ENCODE measurements at places on chromosomes 1 and 21.

- no peak for DNase-seq
Observed at GRCh38 chr1:224251741-224252146, 68.7 kb downstream of the DEGS1 start.

GRCh38 chr21:44896561-44897286, 23.2 kb upstream of the PTTG1IP start:
- DNase-seq = no peak

DNA sequence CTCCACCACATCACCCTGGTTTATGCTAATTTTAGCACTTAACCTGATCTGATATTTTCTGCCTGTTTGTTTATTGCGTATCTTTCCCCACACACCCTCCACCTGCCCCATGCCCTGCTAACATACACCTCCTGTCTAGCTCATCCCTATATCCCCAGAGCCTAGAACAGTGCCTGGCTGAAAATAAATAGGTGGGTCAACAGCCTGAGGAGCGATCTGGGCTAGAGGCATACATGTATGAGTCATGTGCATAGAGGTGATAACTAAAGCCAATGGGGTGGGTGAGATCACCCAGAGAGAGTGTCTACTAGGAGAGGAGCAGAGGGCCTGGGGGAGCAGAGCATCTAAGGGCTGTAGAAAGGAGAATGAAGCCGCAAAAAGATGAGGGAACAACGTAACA, 2.7 kb downstream of the HTR1D start:
- no peak for DNase-seq

DNA sequence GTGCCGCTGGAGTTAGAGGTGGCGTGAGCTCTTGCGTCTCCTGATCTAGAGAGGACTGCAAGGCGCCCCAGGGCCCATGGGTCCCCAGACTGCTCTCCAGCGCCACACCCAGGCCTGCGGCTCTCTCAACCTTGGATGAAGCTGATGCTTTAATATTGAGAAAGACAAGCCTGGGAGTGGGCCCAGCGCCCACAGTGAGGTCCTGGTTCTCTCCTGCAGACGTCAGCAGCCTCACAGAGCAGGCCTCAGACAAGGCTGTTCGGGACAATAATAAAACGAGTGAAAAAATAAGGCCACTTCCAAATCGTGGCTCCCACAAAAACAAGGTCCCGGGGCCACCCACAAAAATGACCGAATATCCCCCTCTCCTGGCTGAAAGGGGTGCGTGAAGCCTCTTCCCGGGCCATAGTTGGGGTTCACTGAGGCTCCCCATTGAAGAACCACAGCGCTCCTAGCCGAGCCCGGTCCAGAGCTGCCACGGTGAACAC, 6.0 kb upstream of the DNMT3L start:
- no peak for DNase-seq

- no peak for DNase-seq
Observed at GRCh38 chr1:7964476-7964875, 3.0 kb downstream of the PARK7 start.

- no peak for DNase-seq
Observed at GRCh38 chr1:77513839-77514763, 168.4 kb downstream of the ZZZ3 start.

DNA sequence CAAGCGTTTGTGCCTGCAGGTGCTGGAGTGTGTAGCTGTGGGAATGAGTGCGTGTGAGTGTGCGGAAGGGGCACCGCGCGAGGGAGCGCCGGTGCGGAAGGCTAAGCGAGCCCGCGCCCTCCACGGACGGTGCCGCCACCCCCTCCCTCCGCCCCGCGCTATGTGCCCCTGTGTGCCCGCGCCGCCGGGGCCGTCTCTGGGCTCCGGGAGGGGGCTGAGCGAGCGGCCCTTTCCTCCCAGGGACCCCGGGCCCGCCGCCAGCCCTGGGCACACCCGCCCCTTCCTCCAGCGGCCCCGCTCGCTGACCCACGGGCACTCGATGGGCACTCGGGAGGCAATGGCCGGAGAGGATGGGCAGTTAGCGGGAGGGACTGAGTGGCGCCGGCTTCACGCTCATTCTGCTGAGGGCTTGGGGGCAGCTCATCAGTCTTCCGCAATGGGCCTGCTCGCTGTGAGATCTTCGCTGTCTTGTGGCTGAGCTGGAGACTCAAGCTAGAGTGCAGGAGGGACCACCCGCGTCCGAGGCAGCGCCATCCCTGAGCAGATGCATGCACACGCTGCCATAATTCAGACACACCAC, 8.6 kb upstream of the ADGRB2 start:
- no peak for DNase-seq

GRCh38 chr1:180743868-180744267, 112.0 kb downstream of the XPR1 start:
- no peak for DNase-seq

DNA sequence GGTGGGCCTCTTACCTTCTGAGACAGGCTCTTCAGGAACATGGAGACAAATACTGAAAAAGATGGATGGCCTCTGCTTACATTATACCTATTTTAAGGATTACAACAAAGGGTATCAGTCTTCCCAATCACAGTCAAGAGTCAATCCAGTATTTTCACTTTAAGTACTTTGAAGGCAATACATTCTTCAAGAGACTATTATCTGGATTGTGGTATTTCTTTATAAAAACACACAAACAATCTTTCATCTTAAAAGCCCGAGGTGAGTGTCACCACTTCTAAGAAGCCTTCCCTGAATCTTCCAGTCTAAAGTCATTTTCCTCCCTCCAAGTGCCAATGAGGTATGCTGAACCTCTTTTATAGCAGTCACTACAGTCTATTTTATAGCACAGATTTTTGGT, 45.3 kb downstream of the WASF2 start:
- DNase-seq = no peak

GRCh38 chr1:69930396-69930795, 275.0 kb downstream of the LRRC40 start:
- no peak for DNase-seq

DNA sequence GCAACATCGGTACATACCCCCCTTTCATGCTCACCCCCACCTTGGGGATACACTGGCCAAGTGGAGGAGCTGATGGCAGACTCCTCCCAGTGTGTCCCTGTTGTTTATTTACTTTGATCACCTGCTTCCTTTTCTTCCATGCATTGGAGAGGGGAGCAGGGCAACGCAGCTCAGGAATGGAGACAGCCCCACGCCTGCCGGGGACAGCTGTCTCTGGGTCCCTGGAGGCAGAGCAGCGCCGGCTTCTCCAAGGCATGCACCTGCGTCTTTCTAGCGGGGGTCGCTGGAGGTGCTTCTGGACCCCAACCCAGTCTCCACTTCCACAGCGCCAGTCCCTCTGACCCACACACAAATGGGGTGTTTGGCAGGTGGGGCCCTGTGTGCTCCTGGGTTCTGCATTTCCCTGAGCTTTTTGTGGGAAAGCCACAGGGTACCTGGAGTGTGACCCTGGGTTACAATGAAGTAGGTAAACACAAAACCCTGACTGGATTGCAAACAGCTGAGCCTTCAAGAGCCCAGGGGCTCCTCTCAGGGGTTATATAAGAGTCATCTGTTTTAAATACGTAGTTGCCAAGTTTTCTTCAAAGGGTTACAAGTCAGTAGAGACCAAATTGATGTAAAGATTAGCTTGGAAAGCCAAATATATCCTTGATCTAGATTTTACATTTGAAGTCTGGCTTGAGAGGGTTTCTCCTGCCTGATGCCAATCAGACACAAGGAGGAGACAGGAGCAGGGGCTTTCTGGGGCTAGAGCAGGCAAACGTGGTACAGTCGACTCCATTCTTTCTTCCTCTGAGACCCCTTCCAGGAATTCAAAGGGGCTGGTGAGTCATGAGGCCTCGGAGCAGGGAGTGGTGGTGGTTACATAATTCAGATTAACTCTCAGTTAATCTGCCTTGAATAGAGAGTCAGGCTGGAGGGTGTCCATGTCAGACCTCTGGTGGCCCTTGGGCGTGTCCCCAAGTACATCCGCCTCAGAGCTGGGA, 4.5 kb downstream of the AJAP1 start:
- DNase-seq = peak; percentile 19

DNA sequence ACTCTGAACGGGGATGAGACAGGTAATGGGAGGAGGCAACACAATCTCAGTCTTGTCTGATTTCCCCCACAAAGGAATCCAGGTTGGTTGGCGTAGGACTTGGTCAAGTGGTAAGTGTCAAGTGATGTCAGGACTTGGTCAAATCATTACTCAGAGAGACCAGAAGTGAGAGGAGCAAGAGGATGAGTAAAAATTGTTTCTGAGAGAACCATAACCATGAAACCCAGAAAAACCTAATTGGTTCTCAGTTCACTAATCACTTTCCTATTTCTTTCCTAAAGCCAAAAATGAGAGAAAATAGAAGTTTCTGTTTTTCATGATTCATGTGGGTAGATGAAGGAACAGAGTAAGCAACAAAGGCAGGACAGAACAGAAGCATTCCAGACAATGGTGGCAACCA, 5.0 kb downstream of the PHC2 start:
- DNase-seq = no peak

- no peak for DNase-seq
Observed at GRCh38 chr1:156367383-156368156, 1.4 kb upstream of the RHBG start.

DNA sequence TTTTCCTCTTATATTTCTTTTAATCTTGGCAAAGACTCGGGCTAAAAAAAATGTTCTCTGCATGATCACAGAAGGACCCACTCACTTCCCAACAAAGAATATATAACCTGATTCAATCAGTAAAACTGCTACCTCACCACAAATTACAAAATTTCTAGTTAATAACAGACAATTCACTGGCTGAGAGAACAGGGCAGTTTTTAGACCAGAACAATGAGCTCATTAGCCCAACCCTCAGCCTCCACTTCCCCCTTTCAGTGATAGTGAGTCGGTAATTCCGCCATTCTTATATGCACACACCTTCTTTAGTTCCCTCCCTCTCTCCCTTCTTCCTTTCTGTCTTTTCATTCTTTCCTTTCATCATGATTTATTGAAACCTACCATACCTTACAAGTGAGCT, 8.9 kb downstream of the SIPA1L2 start:
- DNase-seq = no peak

GRCh38 chr1:45945426-45945825, 142.0 kb downstream of the MAST2 start:
- DNase-seq = no peak

DNA sequence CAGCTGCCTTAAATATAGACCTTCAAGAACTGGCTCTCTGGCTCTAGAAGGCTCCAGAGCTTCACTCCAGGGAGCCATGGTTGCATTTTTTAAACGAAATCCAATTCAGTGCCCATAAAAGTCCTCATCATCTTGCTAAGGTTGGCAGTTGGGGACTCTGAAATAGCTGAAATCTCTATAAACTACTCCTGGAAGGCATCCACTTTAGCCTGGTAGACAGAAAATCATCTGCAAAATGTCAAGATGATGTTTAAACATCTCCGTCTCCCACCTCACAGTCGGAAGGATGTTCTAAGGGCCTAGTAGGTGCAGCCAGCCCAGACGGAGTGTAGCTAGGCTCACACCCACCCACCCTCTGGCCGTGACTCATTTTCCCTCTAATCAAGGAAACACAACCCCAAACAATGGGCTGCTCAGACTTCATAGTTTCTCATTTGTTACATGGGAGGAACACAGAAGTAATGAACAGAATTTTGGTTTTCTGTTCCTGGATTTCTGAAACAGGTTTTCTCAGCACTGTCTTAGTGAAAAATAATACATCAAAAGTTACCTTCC, 235.4 kb upstream of the KAZN start:
- DNase-seq = no peak

- no peak for DNase-seq
Observed at GRCh38 chr1:29554208-29554778, 318.0 kb downstream of the PTPRU start.

DNA sequence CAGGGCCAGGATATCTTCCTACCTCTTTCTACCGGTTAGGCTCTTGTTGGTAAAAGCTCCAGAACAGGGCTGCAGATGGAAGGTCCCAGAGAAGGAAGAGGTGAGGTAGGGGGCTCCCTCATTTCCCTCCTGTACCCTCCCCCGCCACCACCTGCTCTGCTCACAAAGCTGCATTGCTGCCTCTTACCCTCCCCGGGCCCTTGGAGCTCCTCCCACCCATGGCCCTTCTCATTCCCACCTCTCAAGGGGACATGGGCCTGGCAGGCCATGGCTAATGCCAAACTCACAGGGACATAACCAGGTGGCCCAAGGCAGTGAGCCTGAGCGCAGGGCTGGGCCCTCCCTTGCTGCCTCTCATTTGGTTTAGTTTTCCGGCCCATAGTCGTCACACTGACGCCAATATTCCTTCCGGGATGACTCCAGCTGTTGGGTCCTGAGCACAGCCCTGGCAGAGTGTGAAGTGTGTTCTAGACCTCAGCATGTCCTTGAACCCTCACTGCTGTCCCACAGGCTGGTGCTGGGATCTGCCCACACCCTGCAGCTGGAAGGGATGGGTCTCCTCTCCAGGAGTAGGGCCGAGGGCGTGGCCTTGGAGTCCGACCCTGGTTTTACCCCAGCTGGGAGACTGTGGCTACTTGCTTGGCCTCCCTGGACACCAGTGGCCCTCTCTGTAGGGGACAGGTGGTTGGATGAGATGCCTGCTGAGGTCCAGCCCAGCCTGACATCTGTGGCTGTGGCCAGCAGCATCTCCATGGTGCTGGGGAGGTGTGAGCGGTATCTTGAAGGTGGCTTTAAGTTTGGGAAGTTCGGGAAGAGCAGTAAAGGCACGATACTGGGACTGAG, 104.6 kb downstream of the ARHGEF10L start:
- no peak for DNase-seq

All from NCI-H2029 treated with DMSO at 0.1 percent for 48 hours (cell line).